ENCODE measurements at places on chromosomes 6 and 20.

GRCh38 chr6:1146500-1146899 lies 165.4 kb upstream of the FOXQ1 start:
- no peak for DNase-seq

DNA sequence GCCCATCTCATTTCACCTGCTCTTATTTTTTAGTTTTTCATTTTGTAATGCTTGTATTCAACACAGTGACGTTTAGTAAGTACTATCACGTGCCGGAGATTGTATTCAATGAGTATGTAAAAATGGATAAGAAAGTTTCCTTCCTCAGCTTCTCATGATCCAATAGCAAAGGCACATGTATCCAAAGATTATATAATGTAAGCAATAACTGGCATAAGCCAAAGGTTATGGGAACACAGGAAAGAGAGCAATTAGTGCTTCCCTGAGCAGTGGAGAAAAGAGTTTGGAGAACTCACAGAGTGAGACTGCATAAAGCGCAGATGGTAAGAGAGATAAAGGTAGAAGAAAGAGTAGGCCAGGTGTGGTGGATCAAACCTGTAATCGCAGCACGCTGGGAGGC lies 21.8 kb upstream of the LTV1 start:
- no peak for DNase-seq

- DNase-seq: no peak
Observed at GRCh38 chr20:34150306-34151000, 38.4 kb upstream of the EIF2S2 start.

- no peak for DNase-seq
Observed at GRCh38 chr20:20261159-20261558, 106.7 kb upstream of the INSM1 start.
